ENCODE measurements at places on chromosomes 7 and 10.

DNA sequence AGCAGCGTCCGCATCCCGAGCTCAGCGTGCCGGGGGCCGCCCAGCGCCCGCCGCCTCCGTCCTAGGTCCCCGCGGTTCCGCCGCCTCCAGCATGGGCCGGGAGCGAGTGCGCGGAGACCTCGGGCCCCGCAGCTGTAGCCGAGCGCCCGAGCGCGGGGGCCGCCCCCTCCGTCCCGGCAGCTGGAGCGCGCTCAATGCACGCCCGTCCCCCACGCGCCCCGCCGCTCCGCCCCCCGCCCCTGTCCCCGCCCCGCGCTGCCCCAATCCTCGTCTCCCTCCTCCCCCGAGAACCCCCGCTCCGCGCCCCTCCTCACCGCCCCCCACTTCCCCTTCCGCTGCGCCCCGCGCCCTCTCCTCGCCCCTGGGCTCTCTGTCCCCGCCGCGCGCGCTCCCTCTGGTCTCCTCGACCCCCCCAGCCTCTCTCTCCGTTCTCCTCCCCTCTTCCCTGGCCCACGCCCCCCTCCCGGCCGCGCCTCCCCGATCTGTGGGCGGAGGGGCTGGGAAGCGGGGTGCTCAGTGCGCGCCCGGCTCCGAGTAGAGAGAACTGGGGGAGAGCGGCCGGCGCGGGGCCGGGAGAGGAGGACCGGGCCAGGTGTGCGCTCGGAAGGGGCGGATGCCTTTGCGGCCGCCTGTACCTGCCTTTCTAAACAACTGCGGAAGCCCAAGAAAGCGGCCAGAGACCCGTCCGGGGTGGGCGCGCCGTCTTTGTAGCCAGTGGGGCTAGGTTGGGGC, at the start of gene VIPR2:
Gene VIPR2, minus strand, starts transcription at position 110 of the 732 bp plus-strand sequence. Its CDS starts 96 bp downstream, at position 14.
- peaks cover 45% of the 10 kb centered on the region for H3K27me3 ChIP-seq
- H3K27ac ChIP-seq = no peak within 1 kb of the TSS
- H3K36me3 ChIP-seq = no peaks in the 10 kb centered on the region
- H3K4me3 ChIP-seq = peak within 1 kb of the TSS; percentile 48

GRCh38 chr10:78762086-78762630, 306.6 kb upstream of the ZMIZ1 start:
- DNase-seq = peak; percentile 20
- H3K4me3 ChIP-seq = no peak overlapping the region
- no peaks in the 10 kb centered on the region for H3K27me3 ChIP-seq
- H3K4me1 ChIP-seq = peaks cover 6% of the 10 kb centered on the region

DNA sequence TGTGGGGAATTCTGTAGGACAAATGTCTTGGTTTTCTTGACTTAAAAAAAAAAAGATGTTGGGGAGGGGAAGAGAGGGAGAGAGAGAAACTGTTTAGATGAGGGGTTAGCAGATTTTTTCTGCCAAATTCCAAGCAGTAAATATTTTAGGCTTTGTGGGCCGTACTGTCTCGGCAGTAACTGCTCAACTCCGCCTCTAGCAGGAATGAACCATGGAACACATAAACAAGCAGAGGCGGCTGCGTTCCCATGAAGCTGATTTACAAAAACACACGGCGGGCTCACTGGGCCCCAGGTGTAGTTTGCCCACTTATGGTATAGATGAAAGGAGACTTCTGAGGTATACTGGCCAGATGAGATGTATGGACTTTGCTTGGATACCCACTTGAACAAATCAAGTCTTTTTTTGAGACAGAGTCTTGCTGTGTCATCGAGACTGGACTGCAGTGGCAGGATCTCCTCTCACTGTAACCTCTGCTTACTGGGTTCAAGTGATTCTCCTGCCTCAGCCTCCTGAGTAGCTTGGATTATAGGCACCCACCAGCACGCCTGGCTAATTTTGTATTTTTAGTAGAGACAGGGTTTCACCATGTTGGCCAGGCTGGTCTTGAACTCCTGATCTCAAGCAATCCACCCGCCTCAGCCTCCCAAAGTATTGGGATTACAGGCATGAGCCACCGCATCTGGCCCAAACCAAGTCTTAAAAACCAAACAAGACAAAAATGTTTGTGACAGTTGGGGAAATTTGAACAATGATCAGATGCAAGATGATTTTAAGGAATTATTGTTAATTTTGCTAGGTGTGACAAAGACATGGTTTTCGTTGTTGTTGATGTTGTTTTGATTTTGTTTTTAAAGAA, 9.7 kb upstream of the ADAMTS14 start:
- DNase-seq = peak; percentile 29
- H3K36me3 ChIP-seq = no peaks in the 10 kb centered on the region
- peak overlapping the region; percentile 65 for H3K27ac ChIP-seq

DNA sequence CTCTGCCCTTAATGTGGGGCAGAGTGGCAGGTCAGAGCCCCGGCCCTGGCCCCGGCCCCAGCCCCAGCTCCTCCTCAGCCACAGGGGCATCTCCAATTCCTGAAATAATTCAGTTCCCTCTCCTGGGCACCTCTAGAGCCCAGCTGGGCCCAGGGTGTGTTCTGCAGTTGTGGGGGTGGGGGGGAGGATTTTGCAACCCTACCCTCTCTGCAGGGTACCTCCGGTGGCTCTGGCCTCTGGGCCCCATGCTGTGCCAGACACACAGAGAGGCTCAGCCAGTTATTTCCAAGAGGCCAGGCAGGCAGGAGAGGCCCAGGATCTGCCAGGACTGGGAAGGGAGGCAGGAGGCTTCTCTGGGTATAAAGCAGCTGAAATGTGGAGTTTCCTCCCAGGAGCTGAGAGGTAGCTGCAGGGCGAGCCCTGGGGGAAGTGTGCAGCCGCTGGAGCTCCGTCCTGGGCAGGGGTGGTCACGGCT, 47.9 kb downstream of the PWWP2B start:
- no peak overlapping the region for H3K4me3 ChIP-seq
- H3K27ac ChIP-seq = no peak overlapping the region
- H3K4me1 ChIP-seq = peaks cover 23% of the 10 kb centered on the region
- no peaks in the 10 kb centered on the region for H3K36me3 ChIP-seq
- DNase-seq = no peak

DNA sequence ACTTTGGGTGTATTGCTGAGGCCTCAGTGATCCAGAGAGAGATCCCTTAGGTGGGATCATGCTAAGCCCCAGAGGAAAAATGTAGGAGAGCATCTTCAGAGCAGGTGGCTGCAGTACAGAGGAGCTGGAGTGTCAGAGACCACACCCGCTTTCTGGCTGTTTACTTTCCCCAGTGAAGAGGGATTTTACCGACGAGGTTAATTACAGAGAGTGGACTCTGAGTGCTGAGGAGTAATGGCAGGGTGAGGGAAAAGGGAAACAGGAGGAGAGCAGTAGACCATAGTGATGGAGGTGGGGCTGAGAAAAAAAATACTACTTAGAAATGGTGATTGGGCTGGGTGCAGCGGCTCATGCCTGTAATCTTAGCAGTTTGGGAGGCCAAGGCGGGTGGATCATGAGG, 43.3 kb upstream of the HBP1 start:
- no peak overlapping the region for H3K27ac ChIP-seq
- no peak overlapping the region for H3K4me3 ChIP-seq
- no peak for DNase-seq
- no peaks in the 10 kb centered on the region for H3K36me3 ChIP-seq
- H3K27me3 ChIP-seq = no peaks in the 10 kb centered on the region
